LoVo (cell line): ENCODE measurements at places on chromosomes 2 and 18.

- no peak for DNase-seq
Measured at GRCh38 chr2:36406296-36406695, 50.7 kb downstream of the CRIM1 start.

DNA sequence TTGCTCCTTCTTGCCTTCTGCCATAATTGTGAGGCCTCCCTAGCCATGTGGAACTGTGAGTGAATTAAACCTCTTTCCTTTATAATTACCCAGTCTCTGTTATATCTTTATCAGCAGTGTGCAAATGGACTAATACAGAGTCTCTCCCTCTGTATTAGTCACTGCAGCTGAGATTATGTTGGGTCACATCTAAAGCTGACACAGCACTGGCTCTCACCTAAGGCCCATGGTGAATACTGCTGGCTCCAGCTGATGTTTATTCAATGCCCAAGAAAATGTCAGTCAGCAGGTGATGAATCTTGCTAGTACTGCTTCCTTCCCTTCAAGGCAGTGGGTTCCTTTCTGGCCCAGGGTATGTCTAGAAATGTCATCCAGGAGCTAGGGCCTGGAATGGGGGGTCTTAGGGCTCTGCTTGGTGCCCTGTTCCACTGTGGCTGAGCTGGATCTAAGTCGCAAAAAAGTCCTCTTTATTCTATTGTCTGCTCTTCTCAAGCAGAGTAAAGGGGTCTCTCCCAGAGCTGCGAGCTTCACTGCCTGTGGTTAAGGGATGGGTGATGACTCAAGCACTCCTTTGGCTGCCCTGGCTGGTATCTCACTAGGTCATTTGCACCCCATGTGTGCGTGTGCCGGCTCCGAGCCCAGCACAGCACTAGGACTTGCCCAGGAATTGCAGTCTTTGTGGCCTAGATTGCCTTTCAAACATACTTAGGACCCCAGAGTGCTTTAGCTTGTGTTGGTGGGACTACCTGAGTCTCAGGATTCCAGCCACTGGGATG lies 29.9 kb downstream of the PPP1R1C start:
- no peak for DNase-seq

DNA sequence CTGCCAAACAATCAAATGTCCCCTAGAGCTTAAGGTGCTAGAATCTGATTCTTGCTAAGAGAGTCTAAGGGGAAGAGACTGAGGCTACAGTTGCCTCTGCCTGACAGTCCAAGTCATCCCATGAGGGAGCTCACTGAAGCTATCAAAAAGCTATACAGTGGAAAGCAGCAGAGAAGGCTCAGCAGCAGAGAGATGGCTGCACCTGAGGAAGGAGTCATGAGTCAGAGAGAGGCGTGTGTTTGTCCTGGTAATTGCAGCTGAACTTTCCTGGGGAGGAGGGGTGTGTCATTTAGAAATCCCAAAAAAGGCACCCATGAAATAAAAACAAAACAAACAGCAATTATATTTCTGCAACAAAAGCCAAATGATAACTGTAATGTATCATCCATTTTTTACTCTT lies 305.2 kb upstream of the UBE2E3 start:
- no peak for DNase-seq

GRCh38 chr2:105439141-105439540 lies 40.3 kb upstream of the FHL2 start:
- no peak for DNase-seq

- DNase-seq, result no peak
Measured at GRCh38 chr2:191014653-191015020, 666 bp upstream of the STAT1 start.

GRCh38 chr2:64750001-64750816 lies 96.5 kb upstream of the SERTAD2 start:
- DNase-seq, result peak; percentile 49

DNA sequence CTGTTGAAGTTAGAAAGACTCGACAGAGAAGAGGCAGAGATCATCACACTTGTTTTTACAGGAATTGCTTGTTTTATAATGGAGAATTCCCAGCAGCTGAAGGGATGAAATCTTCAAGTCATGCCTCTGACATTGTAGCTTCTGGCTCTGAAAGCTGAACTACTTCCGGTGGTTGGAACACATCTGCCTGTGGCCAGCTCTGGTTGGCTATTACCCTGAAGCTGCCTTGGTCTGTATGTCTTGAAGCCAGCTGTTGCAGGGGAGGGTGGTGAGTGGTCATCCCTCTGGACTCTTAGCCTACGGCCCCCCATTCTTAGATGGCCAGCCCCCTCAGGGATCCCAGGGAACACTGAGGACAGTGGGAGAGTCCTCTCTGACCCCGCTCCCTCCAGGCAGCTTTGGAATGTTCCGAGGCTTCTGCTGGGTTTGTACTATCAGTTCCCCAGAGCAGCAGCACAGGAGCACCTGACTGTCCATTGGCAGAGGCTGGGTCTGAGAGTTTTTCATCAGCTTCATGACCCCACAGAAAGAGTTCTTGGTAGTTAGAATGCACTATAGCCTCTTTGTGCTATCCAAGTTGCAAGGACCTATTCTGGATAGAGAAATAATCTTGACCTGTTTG lies 87.4 kb upstream of the CAPN13 start:
- no peak for DNase-seq

DNA sequence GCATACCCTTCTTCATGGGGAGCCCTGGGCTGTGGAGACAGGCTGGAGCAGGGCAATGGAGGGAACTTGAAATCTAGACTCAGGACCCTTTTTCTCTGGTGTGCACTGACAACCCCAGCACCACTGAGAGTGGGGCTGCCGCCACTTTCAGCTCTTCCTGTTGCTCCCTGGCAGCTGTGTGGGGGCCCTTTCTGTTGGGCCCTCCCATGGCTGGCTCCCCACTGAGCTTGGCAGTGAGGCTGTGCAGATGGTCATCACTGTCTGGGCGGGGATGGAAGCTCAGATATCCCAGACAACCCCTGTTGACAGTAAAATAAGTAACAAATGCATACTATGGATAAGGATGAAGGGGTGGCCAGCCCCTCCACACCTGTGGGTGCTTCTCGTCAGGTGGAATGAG lies 6.7 kb downstream of the MYO7B start:
- DNase-seq, result no peak

DNA sequence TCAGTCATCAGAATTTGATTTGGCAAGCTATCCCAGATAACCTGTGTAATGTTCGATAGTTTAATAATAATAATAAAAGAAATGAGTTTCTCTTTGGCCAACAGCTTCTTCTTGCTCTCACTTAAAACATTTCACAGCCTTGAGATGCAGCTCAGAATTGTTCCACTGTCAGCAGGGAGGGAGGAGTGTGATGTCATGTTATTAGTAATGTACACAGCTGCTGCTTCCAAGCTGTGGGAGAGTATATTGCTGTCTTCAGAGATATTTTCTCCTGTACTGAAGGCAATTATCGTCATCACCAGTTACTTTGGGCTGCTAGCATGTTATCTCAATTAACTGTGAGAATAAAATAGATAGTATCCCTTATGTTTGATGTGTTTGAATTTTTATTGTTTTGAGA lies 146.9 kb upstream of the MAP3K20 start:
- DNase-seq, result no peak

- DNase-seq, result no peak
Measured at GRCh38 chr18:23062011-23062410, 73.3 kb upstream of the CABLES1 start.

DNA sequence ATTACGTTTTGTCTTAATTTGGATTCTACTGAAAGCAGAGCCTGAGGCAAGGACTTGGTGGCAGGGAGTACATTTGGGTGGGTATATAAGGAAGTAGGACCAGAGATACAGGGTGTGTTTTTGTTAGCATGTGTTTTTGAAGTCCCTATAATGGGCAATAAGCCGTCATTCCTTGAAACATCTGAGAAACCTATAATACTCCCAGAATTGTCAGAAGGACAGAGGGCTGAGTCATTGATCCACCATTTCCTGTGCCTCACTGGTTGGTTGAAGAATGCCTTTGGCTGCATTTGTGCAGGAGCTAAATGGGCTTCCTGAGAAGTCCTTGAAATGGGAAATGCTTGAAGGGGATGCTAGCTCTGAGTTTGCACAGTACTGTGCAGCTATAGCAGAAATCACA lies 281.8 kb upstream of the ZEB2 start:
- peak; percentile 7 for DNase-seq

GRCh38 chr18:63106727-63107126 lies 212.8 kb downstream of the BCL2 start:
- DNase-seq, result no peak

- no peak for DNase-seq
Measured at GRCh38 chr2:212752730-212753351, 214.2 kb upstream of the ERBB4 start.

- no peak for DNase-seq
Measured at GRCh38 chr2:117961201-117961600, 52.7 kb downstream of the CCDC93 start.

- DNase-seq, result no peak
Measured at GRCh38 chr2:50606860-50607259, 425.1 kb downstream of the NRXN1 start.

- DNase-seq, result no peak
Measured at GRCh38 chr2:204255071-204255470, 290.2 kb upstream of the PARD3B start.

DNA sequence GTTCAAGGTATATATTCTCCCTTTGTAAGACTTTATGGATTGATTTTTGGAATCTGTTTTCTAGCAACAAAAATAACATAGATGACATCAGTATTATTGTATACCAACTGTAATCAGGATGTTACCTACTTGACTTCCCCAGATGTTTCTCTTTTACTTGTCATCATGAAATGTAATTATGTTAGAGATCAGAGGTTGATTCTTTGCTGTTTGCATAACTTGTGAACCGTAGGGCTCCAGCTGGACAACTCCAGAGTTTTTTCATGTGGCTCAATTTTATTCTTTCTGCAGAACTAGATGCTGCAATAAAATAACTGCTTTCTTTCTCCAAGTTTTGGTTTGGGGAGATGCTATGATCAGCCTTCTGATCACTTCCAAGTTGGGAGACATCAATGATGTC lies 58.1 kb downstream of the SPOPL start:
- no peak for DNase-seq
